ENCODE measurements at places on chromosomes 2 and 18.

- no peak for DNase-seq
These were observed 81.7 kb upstream of the NEUROD1 start for GRCh38 chr2:181762000-181762399.

DNA sequence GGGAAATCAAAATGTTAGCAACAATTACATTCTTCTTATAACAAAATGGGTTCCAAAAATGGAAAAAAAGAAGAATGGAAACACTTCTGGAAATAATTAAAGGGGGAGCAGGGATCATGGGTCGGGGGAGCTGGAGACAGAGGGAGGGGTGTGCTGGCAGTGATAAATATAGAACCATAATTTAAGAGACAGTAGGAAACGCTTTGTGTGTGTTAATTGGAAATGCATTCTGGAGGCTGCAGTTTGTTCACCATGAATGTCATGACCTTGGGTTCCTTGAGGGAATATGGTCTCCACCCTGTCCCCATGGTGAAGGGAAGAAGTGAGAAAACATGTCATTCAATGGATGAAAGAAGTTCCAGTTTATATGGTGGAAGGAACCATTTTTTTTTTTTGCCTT lies 540.7 kb downstream of the TNS1 start:
- DNase-seq, result no peak

- DNase-seq, result no peak
These were observed 16.3 kb downstream of the PLEKHB2 start for GRCh38 chr2:131121464-131121863.

GRCh38 chr18:67281746-67282145 lies 234.8 kb downstream of the DSEL start:
- DNase-seq, result no peak

DNA sequence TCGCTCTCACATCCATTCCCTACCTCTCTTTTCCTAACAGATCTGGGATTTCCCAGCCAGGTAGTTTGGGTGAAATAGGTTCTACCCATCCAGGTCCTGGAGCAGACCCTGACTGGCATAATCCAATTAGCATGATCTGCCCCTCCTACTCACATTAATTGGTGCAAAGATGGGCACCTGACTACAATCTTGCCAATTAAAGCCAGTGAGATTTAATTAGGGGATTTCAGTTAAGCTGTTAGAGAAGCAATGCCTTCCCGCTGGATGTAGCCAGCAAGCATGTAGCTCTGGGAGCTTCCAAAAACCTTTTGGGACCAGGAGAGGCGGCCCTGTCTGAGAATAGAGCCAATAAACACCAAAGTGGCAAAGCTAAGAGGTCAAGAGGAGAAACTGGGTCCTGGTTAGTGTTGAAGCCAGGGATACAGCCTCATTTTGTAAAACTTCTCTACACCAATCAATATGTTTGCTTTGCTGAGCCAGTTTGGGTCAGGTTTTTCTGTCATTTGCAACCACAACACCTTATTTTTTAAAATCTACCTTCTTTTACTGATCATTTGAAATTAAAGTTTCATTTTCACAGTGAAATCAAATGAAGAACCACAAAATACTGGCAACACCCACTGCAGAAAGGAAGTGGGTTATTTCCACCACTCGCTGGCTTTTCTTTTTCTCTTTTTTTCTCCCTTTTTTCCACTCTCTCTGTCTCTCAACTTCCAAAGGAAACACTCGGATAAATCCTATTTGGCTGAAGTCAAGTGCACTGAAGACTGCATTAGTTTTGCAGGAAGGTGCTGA lies 3.2 kb upstream of the TTC39C start:
- no peak for DNase-seq

All from NCI-H1436 treated with DMSO at 0.1 percent for 48 hours (cell line).